ENCODE measurements at places on chromosomes 16 and 17.

- no peak for DNase-seq
Measured at GRCh38 chr17:57724026-57724728, 20.9 kb downstream of the CCDC182 start.

- DNase-seq: no peak
Measured at GRCh38 chr16:86248310-86248905, 261.9 kb upstream of the FOXF1 start.

DNA sequence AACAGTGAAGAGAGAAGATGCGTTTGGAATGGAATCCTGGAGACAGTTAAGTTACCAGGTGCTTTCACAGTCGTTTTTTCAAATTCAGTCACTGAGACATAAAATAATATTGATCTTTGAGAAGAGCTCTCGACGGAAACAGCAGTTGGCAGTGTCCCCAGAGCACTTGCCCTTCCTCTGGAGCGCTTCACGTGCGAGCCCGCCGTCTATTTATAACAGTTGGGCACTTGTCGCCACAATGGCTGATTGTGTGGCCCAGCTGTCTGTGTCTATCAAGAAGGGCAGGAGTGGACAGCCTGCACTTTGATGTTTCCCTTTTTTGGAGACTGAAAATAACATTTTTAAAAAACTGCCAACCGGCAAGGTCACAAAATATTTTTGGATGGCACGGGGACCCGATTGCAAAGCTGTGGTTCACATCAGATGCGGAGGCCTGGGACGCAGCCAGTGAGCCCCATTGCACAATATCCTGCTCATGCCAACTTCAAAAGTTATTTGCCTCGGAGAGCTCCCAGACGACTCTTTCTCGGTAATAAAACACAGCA is 62.9 kb downstream of the ADCY9 start:
- peak; percentile 62 for DNase-seq

DNA sequence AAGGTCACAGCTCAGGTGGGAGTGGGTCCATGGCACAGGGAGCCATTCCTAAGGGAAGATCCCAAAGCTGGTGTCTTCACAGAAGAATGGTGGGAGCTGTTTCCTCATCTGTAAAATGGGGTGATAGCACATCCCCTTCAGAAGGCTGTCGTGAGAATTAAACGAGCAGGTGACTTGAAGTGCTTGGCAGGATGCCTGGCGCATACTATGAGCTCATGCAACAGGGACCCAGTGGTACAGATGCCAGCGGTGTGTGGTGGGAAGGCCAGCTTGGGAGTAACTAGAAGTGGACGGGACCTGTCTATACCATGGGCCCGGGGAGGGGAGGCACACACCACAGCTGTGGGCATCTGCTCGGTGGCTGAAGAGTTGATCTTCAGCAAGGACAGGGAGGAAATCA is 189.3 kb upstream of the TNRC6C start:
- DNase-seq: no peak

DNA sequence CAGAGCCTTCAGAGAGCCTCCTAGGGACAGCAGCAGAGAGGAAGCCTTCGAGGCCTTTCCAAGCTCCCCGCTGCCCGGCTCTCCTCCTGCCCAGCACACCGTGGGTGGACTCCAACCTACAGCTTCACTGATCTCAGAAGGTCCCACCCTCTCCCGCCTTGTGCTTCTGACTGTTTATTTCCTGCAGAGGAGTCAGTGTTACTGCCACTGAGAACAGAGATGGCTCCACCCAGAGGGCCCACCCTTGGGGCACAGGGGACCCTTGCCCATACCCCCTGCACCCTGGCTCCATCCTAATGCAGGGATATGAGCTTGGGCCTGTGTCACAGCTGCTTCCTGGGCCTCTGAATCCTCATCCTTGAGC is 52.8 kb upstream of the TOB1 start:
- no peak for DNase-seq

DNA sequence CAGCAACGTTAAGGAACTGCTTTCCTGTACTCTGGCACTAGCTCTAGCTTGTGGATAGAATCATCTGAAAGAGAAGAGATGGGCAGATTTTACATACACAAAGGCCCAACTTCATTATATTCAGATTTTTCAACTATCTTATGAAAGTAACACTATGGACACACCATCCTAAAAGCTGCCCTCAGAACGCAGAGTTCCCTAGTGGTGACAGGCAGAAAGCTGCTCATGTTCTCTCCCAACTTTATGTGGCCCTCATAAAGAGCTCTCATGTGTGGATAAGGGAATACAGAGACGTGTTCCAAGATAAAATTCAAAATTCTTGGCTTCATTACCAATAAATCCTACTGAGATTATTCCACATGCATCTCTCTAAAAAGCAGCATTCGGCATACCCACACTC is 1.5 kb downstream of the CFAP20 start:
- no peak for DNase-seq

DNA sequence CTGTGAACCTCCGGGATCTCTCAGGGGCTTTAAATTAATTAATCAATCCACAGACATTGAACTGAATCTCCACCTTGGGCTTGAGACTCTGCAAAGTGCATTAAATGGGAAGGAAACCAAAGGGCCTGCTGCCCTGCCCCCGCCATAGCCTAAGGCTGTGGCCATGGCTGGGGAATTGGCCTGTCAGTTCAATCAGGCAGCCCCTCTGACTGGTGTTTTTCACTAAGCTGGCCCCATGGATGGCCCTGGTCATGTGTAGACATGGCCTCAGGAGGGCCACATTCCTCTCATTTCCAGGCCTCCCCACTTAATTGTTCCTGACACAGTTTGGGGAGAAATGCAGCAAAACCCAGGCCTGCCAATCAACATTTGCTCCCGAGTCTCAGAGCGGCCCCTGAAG is 499.8 kb downstream of the WWOX start:
- DNase-seq: no peak

DNA sequence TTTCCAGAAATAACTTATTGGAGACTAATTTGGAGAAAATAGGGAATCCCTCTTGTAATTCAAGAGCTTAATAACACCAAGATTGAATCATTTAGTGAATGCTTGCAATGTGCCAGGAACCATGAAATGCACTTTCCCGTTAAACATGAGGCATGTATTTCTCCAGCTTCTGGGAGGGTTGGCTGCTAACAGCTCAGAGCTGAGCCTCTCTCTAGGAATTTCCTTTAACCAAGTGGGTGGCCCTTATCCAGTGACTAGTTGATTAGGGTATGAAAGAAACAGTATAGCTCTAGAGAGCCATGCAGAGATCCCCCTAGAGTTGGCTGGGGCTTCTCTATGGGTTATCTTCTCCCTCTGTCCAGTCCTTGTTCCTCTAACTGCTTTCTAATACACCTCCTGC is 356.4 kb upstream of the GOT2 start:
- no peak for DNase-seq

- no peak for DNase-seq
Measured at GRCh38 chr16:66045626-66046025, 320.9 kb upstream of the CDH5 start.

- no peak for DNase-seq
Measured at GRCh38 chr16:17396762-17397498, 73.8 kb downstream of the XYLT1 start.

GRCh38 chr17:65895969-65896368 is 296.0 kb downstream of the CEP112 start:
- no peak for DNase-seq

DNA sequence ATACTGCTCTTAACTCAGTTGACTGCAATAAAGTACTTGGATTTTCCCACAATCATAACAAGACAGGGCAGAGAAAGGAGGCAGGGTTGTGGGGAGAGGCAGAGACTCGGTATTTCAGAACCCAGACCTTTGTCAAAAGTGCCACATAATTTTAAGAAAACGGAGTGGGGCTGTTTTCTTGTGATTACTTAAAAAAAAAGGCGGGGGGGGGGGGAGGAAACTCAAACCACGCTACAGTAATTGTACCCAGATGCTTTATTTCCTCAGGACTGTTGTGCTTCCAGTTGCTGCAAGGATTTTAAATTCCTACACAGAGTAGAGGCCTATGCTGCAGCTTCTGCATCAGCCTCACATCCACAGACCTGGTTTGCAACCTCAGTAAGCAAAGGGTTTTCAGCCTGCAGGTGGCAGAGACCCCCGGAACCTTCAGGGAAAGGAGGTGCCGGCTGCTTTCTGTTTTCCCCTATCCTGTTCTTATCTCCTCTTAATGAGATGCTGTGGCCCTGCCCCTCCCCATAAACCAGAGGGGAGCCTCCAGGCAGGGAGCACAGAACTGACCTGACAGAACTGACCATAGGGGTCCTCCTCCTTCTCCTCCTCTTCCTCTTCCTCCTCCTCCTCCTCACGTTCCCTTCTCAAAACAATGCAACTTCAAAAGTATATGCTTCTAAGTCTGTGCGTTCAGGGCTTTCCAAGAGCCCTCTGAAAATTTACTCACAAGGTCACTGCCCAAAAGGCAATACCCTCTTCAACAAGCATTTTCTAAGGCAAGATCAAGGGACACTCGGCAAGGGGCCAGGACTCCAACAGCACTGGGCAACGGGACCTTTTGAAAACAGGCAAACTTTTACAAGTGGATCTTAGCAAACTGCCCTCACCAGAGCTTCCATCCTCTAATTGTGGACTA is 7.5 kb downstream of the AXIN2 start:
- DNase-seq: no peak

DNA sequence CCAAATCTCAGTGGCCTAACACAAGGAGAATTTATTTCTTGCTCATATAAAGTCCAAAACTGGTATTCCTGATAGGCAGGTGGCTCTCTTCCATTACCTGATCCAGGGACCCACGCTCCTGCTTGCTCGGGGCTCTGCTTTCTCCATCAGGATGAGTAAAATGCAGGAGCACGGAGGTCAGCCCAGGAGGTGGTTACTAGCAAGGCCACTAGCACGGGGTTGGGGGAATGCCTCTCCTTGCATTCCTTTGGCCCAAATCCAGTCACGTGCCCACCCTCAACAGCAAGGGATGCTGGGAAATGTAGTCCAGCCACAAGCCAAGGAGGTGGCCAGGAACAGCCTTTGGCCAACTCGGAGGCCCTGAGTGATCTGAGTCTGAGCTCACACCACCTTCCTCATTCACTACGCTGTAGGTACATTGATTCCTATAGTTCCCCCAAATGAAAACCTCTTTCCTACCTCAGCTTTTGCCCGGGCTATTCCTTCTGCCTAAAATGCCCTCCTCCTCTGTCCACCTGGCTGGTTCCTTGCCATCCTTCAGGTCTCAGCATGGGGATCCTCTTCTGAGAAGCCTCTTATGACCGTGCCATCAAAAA is 38.3 kb upstream of the HAPSTR1 start:
- DNase-seq: no peak

DNA sequence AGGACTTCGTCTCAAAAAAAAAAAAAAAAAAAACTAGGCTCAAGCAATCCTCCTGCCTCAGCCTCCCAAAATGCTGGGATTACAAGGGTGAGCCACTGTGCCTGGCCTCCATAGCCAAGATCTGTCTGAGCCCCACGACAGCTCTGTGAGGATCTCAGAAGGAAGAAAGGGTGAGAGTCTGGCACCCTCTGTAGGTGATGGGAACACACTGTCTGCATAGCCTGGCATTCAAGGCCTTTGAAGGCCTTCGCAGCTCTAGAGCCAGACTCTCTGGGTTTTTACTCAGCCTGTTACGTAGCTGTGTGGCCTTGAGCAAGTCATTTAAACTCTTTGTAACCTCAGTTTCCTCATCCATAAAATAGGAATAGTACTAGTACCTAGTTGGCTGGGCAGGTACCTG is 6.3 kb upstream of the XPO6 start:
- DNase-seq: no peak

GRCh38 chr17:19378416-19379360 is at the start of gene MAPK7:
Gene MAPK7 (plus strand): TSS chr17:19378498. CDS start chr17:19378901, 403 bp downstream.
- DNase-seq: no peak

DNA sequence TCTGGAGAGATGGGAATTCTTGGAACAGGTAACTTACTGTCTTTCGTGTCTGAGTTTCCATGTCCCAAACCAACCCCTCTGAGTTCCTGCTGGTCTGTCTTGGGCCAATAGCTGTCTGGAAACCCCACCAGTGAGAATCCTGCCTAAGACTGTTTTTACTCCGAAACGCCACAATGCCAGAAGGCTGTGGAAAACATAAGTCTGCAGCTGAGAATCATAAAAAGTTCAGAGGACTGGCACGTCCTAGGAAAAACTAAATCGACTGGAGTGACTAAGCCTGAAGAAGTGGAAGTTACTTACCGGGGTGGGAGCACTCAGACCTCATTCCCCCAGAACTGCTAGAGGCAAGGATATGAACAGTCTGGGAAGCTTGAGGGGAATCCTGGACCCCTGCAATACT is 13.3 kb downstream of the LRRC75A start:
- no peak for DNase-seq

DNA sequence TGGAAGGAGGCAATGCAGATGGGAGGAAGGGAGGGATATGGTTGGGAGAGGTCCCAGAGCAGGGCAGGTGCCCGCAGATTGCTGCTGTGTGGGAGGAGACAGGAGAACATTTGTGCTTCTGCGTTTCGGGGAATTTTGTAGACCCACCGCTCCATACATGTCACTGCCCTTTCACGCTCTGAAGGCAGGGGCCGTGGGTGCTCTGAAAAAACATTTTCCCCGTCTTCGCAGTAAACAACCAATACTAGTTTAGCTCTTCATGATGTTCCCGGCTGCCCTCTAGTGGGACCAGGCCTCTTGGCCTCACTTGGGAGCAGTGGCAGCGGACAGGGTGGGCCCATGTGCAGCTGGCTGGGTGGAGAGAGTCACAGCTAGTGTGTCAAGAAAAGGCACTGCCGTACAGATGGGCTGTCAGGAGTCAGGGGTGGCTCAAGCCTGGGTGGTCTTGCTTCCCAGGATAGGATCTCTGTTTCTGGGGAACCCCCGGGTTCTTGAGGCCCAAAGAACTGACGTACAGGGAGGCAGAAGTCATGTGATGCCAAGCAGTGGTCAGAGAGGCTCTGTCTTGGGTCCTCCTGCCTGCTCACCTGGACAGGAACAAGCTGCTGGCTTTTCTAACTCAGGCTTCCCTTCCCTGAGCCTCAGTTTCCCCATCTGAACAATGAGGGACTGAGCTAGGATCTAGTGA is 46.5 kb upstream of the CPNE2 start:
- DNase-seq: no peak

DNA sequence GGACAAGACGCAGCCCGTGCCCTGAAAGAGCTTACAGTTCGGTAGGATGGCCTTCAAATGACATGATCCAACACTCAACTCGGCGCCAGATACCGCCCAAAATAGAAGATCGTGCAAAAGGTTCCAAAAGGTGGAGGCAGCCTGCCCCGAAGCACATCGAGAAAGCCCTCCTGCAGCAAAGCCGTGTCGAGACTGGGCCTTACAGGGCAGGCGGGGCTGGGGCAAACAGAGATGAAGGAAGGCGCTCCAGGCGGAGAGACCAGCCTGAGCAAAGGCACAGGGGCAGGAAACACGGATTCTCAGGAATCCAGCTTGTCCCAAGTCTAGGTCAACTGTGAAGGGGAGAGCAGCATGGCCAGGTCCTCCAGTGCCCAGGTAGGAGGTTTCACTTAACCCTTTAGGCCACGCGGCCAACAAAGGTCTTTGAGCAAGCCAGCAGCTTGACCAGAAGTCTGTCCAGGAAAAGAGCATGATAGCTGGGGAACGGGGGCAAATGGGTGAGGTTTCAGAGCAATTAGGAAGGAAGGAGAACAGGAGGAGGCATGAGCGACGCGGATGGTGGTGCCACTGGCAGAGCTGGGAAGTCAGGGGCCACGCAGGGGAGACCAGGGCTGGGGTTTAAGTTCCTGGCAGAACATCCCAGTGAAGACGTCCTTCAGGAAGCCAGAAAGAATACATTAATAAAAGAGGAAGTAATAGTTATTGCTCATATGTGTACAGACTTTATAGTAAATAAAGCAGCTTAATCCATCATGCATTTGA is 21.2 kb upstream of the EIF1 start:
- DNase-seq: no peak

GRCh38 chr16:24463196-24463945 is 76.0 kb upstream of the RBBP6 start:
- no peak for DNase-seq

Measured in NCI-H2081 treated with DMSO at 0.1 percent for 48 hours (cell line).